ENCODE measurements at places on chromosomes 4 and X.

DNA sequence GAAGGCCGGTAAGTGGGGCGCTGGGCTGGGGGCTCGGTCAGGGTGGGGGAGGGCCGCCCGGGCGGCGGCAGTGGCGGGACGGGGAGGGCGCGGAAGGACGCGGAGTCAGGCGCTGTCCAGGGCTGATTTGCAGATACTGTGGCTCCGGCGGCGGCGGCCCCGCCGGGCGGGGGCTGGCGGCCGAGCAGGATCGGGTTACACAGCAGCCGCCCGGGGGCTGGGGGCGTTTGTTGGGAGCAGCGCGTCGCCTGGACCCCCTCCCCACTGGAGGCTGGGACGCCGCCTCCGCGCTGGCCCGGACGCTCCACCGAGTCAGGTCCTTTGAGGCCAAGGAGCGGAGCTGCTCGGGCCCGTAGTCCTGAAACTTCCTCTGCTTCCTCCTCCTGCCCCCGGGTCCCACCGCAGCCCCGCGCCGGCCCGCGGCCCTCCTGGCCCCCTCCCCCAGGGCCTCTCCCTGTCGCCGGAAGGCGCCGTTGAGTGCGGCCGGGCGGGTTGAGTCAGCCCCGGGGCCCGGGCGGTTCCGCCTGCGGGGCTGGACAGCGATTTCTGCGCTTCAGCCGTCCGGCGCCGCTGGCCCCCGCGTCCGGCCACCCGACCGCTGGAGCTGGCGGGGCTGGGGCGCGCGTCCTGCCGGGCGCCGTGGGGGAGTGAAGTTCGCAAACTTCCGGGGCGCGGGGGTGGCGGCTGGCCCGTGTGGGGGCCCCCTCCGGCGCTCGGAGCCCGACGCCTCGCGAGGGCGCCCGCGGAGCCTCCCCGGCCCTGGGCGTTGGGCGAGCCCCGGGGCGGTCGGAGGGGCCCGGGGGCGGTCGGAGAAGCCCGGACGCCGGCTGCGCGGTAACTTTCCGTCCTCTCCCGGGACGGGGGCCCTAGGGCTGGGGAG, 746 bp downstream of the REST start:
- DNase-seq: peak; percentile 39

GRCh38 chrX:101136235-101136634, 38.2 kb downstream of the CENPI start:
- DNase-seq: no peak

- DNase-seq: no peak
These were observed 47.8 kb upstream of the CAMK2D start for GRCh38 chr4:113809311-113809710.

DNA sequence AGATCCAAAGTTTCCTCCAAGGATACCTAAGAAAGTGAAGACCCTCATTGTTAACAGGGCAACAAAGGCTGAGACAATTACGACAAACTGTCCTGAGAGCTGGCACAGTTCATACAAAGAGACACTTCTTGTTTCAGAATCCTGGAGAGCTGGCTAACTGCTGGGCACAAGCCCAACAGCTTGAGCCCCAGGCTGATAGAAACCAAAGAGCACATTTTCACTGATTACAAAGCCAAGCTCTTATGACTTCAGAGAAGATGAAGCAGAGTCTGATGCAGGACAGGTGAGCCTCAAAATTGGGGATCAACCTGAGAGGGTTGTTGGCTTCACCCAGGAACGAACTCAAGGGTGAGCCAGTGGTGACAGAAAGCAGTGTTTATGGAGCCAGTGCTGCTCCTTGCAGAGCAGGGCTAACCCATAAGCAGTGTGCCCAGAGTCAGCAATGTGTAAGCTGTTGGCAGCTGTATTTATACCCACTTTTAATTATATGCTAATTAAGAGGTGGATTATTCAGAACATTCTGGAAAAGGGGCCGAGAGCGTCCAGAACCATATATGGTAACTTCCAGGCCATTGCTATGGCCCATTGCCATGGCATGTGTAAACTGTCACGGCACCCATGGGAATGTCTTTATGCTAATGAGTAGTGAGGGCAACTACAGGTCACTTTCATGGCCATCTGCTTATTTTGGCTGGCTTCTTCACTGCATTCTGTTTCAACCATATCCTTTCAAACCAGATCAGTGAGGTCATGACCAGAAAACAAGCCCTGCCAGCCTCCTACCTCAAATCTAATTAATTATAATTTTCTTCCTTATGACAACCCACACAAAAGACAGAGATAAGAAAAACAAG, 183.7 kb downstream of the EVC2 start:
- no peak for DNase-seq

DNA sequence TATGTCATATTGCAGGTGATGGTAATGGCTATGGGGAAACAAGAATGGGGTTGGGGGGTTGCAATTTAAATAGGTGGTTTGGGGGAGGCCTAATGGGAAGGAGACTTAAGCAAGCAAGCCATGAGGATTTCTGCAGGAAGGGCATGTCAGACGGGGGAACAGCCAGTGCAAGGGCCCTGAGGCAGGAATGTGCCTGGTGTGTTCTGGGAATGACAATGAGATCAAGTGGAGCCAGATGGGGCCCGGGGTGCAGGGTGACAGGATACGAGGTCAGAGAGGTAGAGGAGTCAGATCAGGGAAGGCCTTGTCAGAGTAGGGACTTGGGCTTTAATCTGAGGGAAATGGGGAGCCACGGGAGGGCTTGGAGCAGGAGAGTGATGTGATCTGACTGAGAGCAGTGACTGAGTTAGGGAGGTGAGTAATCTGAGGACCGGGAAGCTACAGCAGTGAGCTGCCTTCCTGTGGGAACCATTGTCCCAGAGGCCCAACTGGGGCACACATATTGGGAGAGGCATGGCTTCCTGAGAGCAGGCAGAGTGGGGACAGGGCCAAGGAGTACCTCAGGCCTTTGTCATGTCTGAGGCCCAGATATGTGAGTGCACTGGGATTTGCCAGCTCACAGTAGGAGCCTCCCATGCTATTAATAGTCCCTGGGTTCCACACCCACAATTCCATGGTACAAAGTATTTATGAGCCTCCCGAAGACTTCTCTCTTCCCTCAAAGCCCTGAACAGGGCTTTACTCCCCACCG, 139.8 kb downstream of the BCOR start:
- DNase-seq: no peak

DNA sequence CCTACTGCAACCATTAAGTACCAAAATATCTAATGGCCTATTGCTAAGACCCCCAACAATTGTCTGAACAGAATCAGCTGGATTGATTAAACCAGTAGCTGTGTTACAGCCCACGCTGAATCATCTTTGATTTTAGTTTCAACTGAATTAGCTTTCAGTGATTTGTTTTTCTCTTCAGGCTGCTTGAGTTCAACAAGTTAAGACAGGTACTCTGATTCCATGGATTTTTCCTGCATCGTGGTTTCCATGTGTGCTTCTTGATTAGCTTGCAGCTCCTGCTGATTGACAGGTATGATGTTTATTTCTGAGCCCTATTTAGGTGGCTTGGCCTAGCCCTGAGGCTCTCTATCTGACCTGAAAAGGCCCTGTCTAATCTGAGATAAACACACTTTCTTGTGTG, 91.3 kb downstream of the GUCY2F start:
- no peak for DNase-seq

GRCh38 chrX:44975666-44976263, 102.8 kb downstream of the KDM6A start:
- DNase-seq: no peak

- no peak for DNase-seq
These were observed 568.6 kb upstream of the BOD1L1 start for GRCh38 chr4:14196131-14196530.

DNA sequence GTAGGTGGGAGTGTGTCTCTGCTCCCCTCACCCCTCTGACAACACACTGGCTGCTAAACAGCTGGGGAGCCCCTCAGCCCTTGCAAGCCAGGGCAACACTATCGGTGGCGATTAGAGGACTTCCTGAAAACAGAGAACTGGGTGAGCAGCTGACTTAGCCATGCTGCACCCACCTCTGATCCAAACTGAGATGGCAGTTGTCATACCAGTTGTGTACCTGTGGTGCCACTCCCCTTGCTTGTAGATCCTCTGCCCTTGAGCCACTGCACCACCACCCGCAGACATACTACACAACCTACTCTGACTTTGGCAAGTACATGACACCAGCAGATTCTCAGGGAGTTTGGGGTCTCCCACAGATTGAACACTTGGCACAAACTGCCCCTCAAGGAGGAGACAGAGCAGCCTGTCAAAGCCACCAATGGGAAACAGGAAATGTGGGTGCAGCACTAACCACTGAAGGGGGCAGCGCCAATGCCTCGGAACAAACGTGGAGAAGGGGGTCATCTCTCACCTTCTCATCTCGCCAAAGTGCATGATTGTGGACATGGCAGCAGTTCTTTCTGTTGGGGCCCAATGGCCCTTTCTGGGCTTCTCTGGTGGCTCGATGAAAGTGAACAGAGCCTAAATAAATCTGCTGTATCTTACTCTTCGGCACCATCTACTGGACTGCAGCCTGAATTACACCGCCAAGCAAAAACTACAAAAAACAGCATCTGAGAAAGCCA, 119.8 kb downstream of the NEK1 start:
- DNase-seq: no peak

DNA sequence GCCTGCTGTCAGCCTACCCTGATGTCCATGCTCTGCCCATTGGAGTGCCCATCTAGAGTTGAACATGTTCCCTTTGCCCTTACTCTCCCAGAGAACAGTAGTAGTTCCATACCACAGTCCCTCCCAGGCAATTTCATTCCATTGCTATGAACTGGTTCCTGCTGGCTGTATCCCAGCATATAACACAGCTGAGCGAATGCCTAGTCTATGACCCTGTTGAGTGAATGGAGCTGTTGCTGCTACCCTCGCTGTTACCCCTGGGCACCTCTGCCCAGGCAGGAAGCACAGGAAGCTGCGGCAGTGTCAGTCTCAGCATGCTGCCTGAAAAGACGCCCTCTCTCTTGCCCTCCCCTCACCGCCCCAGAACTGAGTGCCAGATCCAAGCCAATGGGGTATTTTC, 73.3 kb downstream of the SOX3 start:
- no peak for DNase-seq

DNA sequence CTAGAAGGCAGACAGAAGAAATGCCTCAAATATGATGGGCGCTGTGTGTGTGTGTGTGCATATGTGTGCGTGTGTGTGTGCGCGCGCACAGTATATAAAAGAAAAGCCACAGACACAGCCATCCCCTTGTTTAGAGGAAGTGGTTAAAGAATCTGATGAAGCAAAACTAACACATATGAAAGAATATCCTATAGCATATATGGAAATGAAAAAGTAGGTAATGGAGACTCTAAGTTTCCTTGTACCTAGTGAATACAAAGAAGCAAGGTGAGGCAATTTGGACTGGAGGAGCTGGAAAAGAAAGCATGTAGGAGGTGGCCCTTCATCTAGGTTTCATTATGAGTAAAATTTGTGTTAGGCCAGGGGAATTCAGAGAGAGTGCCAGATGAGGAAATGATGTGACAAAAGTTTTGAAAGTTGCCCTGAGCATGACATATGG, 58.6 kb upstream of the MCF2 start:
- DNase-seq: no peak

GRCh38 chrX:71420686-71421085, 54.5 kb downstream of the TAF1 start:
- no peak for DNase-seq

DNA sequence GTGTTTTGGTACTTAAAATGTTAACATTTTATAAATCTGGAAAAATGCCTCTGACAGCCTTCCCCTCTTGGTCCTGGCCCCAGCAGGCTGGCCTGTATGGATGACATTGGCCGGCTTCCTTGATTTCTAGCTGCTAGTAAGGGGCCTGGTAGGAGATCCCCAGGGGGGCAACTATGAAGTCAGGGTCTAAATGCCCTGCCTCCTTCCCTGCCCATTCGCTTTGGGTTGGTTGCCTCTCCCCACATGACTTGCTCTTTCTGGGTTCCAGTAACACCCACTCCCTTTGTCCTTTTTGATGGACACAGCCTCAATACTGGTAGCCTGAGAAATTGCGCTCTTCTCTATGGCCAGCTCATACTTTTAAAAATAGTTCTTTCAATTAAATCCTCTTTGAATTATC, 78.0 kb upstream of the MAD2L1 start:
- no peak for DNase-seq

- no peak for DNase-seq
These were observed at the start of gene PDGFC for GRCh38 chr4:156971676-156972378. TSS of gene PDGFC (minus strand) at chr4:156971799. CDS start at chr4:156970903, 896 bp downstream.

- no peak for DNase-seq
These were observed 215.8 kb upstream of the LEF1 start for GRCh38 chr4:108384544-108384943.

DNA sequence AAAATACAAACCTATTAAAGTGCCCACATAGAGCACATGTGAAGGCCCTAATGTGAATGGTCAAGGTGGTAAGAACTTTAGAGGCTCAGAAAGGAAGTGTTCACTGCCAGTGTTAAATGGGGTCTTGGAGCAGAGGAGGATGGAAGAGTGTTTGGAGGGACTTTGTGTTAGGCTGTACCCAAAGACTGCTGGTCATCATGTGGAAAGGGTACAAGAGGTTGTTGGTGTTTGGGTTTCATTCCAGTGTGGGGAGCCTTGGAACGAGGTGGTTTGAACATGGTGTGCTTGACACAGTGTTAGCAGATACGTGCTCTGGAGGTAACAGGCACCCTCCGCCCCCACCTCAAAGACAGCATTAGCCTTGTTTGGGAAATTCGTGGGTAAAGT, 73.1 kb downstream of the RAPGEF2 start:
- DNase-seq: no peak

- DNase-seq: no peak
These were observed 75.9 kb upstream of the CAMK2D start for GRCh38 chr4:113837397-113837796.

GRCh38 chrX:1596676-1597344, 5.4 kb downstream of the AKAP17A start:
- no peak for DNase-seq

GRCh38 chrX:146481735-146482134, 327.8 kb upstream of the CXorf51B start:
- no peak for DNase-seq

GRCh38 chr4:151786158-151786495, 25.3 kb upstream of the GATB start:
- DNase-seq: no peak

DNA sequence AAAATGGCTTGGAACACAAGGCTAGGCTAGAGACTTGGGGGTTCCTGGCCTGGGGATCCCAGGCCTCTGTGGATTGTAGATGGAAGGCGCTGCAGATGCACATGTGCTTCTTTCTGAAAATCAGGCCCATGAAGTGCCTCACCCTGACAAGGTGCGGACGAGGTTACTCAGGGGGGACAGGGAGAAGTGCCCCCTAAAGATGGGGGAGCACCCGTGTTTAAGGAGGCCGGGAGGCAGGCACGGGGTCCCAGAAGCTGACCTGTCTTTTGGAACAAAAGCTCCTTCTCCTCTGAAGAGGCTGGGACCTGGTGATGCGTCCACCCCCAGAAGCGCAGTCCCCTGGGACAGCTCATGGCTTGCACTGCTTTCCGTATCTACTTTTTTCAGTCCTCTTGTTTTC, 2.4 kb downstream of the PDZD4 start:
- no peak for DNase-seq

Data from stimulated activated CD8-positive, alpha-beta memory T cell treated with anti-CD3 and anti-CD28 coated beads, Interleukin-7, amount 100 ng/mL, for 1 hour (primary cell).